Mesenteric fat pad (tissue), 1 donor: ENCODE measurements at places on chromosomes 2 and 18. TPM values are rescaled to one million over a fixed set of nuclear protein-coding genes. Genes with fewer than 3 reads are reported as not detected.

Gene COL4A4
- 0.45 TPM for total RNA-seq

Gene CAVIN2
- total RNA-seq = 52.3 TPM

DNA sequence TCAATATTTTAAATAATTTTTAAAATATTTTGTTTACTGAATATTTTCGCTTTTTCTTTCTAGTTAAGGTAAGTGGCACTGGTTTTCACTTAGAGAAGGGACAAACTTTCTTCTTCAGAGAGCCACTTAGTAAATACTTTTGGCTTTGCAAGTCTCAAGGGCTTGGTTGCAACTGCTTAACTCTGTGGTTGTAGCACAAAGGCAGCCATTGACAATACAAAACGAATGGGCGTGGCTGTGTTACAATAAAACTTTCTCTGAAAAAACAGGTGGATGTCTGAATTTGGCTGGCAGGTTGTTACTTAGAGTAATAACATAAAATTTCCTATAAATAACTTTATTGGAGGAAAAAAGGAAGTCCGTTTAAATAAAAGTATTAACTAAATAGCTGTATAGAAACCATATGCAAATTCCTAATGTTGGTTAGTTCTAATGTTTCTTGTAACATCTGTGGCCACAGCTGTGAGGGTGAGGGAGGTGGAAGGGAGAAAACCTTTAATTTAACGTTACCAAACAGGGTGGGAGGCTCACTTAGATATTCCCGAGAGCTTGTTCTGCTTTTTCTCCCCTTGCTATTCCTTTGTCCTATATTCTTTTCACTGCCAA is 62.4 kb upstream of the TNP1 start:
- no peak for DNase-seq

GRCh38 chr18:14978962-14979535 is 231.1 kb downstream of the ANKRD30B start:
- no peak for DNase-seq

GRCh38 chr18:77151033-77151771 is 18.6 kb upstream of the MBP start:
- no peak for DNase-seq

Gene FECH
- 19.9 TPM for total RNA-seq

GRCh38 chr2:72026819-72027425 is 120.7 kb downstream of the CYP26B1 start:
- DNase-seq = peak; percentile 59

GRCh38 chr2:9707611-9708160 is 76.9 kb upstream of the YWHAQ start:
- DNase-seq = no peak
